NCI-H2081 treated with DMSO at 0.1 percent for 48 hours (cell line): ENCODE measurements at places on chromosomes 1 and 21.

DNA sequence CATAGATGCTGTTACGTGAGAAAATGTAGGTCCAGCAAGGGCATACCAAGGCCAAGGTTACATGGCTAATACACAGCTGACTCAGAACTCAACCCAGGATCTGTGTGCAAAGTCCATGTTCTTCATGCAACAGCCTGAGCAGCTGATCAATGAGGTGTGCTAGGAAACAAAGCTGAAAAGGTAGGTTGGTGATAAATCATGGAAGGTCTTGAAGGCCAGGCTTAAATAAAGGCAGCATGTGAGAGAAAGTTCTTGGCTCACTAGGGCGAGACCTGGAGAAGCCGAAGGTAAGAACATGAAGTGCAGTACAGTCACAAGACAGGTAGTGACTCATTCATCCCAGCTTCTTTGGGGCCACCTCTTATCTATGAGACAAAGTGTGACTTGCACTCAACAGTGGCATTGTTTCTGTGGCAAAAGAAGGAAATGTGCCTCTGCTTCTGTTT lies 33.4 kb downstream of the TLR5 start:
- no peak for DNase-seq

DNA sequence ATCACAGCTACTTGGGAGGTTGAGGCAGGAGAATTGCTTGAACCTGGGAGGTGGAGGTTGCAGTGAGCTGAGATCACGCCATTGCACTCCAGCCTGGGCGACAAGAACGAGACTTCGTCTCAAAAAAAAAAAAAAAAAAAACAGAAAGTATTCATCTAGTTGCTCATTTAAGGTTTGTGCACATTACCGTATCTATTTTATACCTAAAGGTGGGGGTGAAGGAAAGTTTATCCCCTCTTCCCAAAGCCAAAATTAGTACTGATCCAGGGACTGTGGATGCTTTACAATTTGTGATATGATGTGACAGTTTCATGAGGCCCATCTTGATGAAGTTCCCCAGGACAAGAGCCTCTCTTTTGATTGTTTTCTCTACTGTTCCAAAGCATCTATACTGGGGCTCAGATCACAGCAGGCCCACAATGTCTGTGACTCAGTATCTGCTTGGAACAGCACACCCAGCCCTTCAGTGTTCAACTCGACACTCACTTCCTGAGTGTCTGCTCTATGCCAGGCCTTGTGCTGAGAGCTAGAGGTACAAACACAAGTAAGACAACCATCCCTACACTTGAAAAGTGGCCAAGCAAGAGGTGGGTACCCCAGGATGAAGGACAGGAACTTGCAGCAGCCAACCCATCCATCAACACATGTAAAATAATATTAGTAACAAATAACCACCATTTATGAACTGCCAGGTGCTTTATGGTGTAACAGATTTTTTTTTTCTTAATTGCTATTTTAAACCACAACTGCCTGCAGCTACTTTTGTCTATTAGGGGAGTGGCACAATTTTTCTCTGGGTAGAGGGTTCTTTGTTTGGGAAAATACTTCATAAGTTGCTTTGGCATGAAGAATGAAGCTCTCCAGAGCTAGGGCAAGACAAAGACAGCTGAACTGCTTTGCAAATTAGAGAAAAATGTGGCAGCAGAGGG lies 29.0 kb upstream of the KHDRBS1 start:
- no peak for DNase-seq

GRCh38 chr1:96409689-96410088 lies 311.9 kb upstream of the PTBP2 start:
- DNase-seq, result no peak

DNA sequence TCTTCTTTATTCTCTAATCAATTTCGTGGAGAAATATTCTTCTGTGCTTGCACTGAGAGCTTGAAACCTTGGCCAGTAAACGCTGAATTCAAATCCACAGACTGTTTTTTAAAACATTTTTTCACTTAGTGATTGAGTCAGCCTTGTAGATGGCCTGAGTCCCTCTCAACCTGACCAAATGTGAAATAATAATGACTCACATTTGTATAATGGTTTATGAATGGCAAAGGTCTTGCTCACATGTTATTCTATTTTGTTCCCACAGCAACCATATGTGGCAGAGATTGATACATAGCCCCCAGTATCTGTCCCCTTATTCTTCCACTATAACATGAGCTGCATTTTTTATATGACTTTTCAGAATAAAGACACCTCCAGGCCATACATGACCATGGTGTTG lies 47.8 kb upstream of the CCDC190 start:
- DNase-seq, result no peak

DNA sequence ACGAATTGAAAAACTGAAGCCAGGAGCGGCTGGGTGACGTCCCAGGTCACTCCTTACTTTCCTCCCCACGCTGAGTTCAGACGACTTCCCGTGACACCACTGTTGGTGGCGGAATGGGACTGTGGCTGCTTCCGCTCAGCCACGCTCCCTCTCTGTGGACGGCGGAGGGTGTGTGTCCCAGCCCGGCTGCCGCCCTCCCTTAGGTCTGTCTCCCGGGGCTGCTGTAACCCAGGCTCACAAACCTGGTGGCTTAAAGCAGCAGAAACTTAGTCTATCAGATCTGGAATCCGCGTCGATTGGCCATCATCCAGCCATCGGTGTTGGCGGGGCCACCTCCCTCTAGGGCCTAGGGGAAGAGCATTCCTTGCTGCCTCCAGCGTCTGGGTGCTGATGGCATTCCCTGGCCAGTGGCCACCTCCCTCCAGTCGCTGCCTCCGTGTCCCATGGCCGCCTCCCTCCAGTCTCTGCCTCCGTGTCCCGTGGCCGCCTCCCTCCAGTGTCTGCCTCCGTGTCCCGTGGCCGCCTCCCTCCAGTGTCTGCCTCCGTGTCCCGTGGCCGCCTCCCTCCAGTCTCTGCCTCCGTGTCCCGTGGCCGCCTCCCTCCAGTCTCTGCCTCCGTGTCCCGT lies 17.5 kb downstream of the TRPM2 start:
- DNase-seq, result no peak

DNA sequence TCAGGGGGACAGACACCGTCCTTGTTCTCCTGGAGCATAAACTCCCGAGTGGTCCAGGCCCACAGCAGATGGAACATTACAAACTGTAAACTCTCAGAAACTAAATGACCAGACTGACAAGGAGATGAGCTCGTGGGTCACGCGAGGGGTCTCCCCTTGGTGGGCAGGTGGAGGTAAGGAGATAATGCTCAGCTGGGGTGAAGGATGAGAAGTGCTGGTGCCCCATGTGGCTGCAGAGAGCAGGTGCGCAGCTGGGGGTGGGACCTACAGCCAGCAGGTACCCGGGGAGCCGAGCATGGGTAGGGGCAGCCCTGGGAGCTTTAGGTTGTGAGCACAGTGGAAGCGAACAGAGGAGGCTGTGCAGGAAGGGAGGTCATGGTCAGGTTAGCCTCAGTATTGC lies 40.1 kb downstream of the AJAP1 start:
- no peak for DNase-seq

DNA sequence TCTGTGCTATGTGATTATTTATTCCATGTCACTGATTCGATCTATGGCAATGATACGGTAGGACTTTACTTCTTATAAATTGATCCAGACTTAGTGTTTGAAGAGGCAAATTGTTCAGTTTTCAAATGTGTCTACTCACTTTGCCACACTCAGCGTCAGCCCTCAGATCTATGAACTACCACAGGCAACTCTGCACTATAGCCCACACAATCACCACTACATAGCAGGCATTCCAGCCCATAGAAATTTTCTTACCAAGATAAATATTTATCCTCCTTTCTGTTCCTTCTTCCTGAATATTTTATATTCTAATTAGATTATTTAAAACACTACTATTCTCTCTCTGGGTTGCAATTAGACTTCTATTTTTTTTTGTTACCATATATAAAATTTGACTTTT lies 776.1 kb downstream of the BRINP3 start:
- DNase-seq, result no peak

DNA sequence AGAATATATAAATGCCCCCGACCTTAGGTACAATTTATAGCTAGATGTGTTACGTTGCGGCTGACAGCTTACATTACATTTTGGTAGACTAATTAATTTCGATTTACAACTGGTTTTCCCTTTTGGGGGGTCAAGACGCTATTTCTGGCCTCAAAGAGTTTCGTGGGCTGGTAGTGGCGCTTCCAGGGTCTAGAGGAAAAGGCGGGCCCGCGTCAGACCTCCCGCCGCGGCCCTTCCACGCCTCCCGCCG lies 391 bp downstream of the IFT25 start:
- DNase-seq, result no peak

DNA sequence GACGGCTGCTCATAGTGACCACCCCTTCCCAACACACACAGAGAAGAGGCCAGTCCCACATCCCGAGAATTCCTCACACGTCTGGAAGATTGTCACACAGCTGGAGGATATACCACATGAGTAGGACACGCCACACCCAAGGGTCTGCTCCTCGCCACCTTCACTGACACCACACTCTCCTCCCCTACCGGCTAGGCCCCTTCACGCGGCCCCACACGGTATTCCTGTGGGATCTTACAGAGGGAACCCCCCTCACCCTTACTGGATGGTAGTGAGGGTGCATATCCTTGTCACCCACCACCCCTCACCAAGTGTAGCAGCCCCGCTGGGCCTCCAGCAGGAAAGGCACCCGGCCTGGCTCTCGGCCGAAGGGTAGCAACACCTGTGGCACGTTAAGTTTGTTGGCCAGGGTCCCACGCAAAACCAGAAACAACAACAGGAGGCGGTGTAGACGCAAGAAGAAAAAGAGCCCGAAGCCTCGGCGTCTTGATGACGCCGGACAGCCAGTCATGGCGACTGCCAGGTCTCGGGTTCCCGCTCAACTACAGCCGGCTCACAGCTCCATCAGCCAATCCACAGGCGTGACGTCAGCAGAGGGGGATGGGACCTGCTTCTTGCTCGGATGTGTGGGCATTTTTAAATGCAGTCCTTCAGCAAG lies at the start of gene NUP210L:
Gene NUP210L (minus strand): TSS at position 540 of the 658 bp plus-strand sequence.
- no peak for DNase-seq

DNA sequence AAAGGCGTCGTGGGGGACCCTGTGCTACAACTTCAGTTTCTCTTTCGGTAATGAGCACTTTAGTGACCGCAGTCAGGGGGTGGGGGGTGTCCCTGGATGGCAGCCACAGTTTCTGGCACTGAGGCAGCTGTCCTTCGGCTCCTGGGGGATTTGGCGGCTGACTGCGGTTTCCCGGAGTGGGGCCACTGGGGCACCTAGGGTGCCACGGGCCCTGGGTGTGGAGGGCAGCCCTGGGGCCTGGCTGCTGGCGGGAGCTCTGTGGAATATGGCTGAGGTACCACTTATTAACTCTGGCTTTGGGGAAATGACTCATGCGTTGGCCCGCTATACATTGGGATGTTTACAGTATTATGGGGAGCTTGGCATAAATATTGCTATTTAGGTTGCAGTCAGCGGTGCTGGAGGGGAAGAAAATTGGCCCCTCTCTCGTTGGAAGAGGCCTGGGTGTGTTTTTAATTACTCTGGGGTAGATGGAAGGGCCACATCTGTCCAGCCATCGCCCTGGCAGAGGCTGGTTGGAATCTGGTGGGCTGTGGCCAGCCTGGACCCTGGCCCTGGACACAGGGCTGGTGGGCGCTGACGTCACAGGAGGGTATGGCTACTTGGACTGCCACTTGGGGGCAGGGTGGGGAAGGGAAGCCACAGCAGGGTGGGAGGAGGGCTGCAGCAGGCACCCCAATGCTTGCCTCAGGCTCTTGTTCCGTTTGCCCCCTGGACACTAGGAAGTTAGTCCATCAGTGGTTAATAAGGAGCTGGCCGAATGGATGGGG lies 2.0 kb downstream of the EPHB2 start:
- DNase-seq, result no peak

GRCh38 chr21:32917362-32918135 lies 108.2 kb upstream of the OLIG2 start:
- no peak for DNase-seq

DNA sequence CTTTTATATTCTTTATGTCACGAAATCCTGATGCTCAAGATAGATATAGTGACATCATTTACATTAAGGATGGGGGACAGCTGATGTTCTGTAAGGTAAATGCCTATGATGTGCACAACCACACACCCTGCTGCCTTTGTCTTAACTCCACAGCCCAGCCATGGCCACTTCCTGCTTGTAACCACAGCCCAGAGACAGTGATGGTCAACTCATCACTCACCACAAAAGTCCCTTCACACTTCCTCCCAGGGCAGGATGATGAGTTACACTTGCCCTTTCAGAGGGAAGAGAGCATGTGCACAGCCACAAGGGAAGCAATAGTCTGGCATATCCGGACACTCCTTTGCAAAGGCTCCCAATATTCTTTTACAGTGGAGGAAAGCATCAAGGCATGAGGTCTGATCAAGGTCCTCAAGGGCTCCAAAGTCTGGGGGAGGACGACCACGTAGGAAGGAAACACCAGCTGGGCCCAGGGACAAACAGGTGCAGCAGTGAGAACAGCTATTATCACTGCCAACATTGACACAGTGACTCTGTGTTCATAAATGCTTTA lies 53.8 kb downstream of the PLPP3 start:
- DNase-seq, result no peak

- no peak for DNase-seq
These were observed 753 bp downstream of the KIF1B start for GRCh38 chr1:10210841-10211804.
